Dermis microvascular lymphatic vessel endothelial cell (primary cell): ENCODE measurements at places on chromosomes 4 and X.
A peak's percentile ranks its signal among the peaks of the same experiment; 100 is the strongest.

GRCh38 chr4:185697488-185697887 is 114.5 kb downstream of the SORBS2 start:
- DNase-seq, result no peak

DNA sequence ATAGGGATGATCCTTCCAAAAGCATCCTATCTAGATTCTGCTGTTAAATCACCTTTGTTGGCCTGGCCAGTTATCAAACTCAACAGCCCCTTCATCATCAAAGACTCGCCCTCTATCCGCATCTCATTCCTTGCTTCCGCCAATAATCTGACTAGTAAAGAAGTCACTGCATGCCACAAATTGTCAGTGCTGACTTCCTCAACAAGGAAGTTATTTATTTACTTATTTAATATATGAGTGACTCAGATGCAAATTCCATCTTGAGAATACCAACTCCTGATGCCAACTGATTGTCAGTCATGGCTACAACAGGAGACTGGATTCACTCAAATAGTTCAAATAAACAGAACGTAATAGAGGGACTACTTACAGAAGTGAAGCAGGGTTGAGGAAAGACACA is 283.8 kb downstream of the TRIML1 start:
- no peak for DNase-seq

DNA sequence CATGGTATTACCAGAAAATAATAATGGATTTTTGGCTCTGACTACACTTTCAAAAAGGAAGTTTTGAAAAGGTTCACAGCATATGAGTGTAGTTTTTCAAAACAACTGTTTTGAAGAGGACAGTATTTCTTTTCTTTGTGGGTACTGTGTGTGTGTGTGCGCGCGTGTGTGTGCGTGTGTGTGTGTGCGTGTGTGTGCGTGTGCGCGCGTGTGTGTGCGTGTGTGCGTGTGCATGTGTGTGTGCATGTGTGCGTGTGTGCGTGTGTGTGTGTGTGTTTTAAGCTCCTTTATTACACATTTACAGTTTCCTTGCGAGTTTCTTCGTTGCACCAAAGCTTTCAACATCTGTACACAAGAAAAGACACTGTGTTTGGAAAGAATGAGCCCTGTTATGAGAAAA is 755.4 kb downstream of the SH3BGRL start:
- DNase-seq, result no peak

- peak; percentile 37 for DNase-seq
These were observed 1.4 kb upstream of the MAGED1 start for GRCh38 chrX:51891821-51892551.

DNA sequence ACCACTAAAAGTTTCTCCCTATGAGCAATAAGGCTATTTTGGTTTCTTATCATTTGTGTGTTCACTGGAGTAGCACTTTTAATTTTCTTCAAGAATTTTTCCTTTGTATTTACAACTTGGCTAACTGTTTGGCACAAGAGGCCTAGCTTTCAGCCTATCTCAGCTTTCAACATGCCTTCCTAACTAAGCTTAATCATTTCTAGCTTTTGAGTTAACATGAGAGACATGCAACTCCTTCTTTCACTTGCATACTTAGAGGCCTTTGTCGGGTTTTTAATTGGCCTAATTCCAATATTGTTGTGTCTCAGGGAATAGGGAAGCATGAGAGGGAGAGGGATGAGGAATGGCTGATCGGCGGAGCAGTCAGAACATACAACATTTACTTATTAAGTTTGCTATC is 349.8 kb downstream of the OPHN1 start:
- DNase-seq, result no peak

GRCh38 chrX:150546711-150547153 is 21.7 kb upstream of the MTM1 start:
- no peak for DNase-seq

GRCh38 chr4:94561249-94562024 is 109.7 kb downstream of the PDLIM5 start:
- DNase-seq, result peak; percentile 75

- no peak for DNase-seq
These were observed 15.4 kb downstream of the MRFAP1 start for GRCh38 chr4:6655924-6656323.

- DNase-seq, result no peak
These were observed 82.5 kb downstream of the TBC1D9 start for GRCh38 chr4:140673729-140674128.

DNA sequence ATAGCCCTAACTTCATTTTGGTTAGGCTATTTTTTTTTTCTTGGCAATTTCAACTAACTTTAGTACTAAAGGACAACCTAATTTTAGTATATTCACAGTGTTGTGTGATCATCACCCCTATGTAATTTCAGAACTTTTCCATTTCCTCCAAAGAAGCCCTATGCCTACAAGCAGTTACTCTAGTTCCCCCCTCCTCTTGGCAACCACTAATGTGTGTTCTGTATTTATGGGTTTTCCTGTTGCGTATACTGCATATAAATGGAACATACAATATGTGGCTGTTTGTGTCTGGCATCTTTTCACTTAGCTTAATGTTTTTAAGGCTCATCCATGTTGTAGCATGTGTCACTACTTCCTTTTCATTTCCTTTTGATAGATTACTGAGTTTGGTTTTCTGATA is 57.6 kb downstream of the N4BP2 start:
- no peak for DNase-seq

- peak; percentile 68 for DNase-seq
These were observed 140.3 kb upstream of the SH3RF1 start for GRCh38 chr4:169410839-169411770.

DNA sequence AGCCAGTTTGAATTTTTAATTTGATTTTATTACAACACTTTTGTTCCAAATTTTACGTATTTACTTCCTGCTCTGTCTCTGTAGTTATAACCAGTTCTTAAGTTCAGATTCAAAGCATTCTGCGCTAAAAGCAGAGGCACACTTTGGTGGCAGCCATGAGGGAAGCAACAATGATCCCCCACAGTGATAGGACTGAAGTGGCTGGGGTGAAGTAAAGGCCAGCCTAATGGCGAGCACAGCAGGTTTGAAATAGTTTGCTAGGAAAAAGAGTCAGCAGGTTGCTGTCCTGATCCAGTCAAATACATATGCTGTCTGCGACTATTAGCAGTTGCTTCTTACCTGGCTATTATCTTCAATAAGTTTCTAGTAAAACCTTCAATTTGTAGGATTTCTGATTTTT is 176.3 kb downstream of the RPA4 start:
- DNase-seq, result no peak

DNA sequence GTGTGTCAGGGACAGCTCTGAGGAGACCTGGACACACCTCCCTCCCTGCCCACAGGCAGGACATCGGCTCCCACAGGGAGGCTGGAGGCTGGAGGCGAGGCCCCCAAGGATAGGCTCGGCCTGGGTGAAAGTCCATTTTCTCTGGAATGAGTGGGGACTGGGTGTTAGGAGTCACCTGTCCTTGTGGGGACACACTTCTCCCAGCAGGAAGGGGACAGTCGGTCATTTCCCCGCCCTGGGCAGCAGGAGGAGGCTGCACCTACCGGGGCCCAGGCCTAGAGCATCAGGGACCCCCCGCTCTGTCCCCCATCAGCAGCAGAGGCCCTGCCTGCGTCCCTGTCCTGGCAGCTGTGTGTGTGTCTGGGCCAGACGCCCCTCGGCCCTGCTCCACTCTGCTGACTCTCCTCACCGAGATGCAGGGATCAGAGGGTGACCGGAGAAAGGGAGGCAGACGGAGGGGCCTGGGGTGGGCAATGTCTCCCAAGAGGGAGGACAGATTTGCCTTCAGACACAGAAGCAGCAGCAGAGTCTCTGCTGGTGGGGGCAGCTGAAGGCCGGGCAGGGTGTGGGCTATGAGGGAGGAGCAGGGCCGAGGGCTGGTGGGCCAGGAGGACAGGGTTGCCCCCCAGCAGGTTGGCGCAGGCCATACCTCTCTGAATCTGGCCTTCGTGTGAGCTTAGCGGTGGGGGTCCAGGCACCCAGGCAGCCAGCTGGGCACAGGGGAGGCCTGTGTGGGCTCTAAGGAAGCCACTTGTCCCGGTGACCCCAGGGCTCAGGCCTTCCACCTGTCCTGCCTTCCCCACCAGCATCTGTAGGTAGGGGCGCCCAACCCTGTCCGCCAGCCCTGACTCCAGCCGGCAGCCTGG is 125.7 kb upstream of the NKX1-1 start:
- no peak for DNase-seq

DNA sequence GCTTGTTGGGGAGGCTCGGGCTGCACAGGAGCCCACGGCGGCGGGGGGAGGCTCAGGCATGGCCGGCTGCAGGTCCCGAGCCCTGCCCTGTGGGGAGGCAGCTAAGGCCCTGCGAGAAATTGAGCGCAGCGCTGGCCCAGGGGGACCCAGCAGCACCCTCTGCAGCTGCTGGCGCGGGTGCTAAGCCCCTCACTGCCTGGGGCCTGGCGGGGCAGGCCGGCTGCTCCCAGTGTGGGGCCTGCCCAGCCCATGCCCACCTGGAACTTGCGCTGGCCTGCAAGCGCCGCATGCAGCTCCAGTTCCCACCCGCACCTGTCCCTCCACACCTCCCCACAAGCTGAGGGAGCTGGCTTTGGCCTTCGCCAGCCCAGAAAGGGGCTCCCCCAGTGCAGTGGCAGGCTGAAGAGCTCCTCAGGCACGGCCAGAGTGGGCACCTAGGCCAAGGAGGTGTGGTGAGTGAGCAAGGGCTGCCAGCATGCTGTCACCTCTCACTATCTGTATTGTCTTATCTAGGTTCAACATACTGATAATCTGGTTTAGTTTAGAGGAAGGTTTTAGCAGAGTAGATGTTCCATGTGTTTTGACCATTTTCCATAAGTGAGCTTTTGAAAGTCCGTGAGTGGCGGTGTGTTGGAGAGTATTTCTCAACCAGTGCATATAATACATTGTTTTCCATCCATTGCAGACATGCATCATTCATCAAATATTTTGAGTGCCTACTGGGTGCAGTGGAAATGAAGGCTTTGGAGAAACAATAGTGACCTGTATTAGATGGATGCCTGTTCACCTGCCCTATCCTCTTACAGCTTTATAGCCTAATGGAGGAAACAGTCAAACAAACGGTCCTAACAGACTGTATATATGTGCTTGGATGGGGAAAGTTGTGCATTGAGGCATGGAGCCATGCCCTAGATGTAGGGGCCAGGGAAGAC is 13.1 kb downstream of the PI4K2B start:
- DNase-seq, result no peak

DNA sequence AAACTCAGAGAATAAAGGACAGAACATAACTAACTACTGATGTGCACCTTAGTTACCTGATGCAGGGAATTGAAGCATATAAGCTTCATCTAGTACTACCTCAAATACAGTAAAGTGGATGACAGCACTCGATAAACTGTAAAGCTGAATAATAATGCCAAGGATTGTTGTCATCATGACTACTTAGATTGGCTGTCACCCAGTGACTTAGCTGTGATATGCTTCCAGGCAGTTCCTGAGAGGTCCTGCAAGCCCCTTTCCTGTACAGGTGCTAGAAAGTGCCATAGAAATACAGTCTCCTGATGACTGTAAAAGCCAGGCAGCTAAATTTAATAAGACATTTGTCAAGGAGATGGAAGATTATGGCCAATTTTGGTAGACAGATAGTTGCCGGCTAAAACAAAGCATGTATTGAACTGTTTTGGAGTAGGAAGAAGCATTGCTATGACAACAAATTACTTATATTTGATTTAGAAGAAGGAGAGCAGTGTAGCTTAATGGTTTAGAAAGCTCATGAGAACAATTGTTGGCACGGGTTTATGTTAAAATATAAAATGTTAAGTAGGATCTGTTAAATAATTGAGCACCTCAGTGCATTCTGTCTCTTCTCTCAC is 29.7 kb downstream of the TMEM164 start:
- DNase-seq, result peak; percentile 30

- peak; percentile 44 for DNase-seq
These were observed 158.4 kb downstream of the CHIC2 start for GRCh38 chr4:53905941-53906377.

GRCh38 chrX:29478336-29479069 is 736.9 kb upstream of the MAGEB2 start:
- no peak for DNase-seq

- no peak for DNase-seq
These were observed 23.7 kb downstream of the MAGEB1 start for GRCh38 chrX:30270639-30271038.

DNA sequence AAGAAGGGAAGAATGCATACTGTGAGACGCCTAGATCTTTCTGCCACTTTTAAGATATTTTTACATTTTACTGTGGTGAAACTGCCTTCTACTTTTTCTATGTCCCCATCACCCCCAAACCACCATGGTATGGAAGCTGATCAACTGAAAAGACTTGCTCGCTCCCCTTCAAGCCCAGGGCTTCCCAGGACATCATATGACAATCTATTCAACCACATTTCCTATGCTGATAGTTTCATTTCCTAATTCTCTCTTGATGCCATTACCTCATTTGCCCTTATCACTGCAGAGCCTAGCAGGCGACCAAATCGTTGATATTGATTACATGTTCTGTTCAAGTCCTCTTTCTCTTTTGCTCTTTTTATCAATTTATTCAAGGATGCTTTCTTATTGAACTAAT is 40.1 kb upstream of the KLHL34 start:
- no peak for DNase-seq

GRCh38 chrX:113892401-113892800 is 691.5 kb upstream of the HTR2C start:
- no peak for DNase-seq

- DNase-seq, result no peak
These were observed 377.1 kb upstream of the ADGRL3 start for GRCh38 chr4:60822986-60823385.

DNA sequence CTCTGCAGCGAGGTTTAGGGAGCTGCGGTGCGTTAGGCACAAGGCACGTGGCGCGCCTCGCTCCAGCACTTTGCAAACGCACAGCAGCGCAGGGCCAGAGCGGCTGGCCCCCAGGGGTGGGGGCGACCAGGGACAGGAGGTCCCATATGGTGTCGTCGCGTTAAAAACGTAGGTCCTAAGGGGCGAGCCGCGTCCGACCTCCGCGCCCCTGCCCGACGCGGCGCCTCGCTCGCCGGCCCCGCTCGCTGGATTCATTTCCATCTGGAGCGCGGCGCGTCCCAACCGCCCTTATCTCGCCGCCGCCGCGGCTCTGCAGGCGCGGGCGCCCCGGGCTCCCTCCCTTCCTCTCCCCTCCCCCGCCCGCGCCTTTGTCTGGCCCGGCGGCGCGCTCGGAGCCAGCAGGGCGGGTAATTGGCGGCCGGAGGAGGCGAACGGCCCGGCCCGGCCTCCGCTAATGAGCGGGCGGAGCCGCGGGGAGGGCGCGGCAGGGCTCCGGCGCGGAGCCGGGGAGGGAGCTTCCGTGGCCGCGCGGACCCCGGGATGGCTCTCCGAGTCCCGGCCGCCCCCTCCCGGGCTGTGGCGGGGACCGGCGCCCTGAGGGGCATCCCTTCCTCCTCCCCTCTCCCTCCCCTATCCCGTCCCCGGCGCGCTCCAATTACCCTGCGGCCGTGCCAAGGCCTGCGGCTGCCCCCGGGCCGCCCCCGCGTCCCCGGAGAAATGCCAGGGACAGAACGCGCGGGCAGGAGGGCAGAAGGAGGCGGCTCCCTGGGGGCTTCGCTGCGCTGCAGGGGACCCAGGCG is 409.0 kb downstream of the BCOR start:
- peak; percentile 29 for DNase-seq
